Breast epithelium (tissue), 4 donors: ENCODE measurements at places on chromosomes 12 and 14. TPM values are rescaled to one million over a fixed set of nuclear protein-coding genes. Genes with fewer than 3 reads are reported as not detected.

The GLT8D2 gene
- total RNA-seq, result 8.6 TPM

GRCh38 chr12:19957308-19958125 lies 410.8 kb upstream of the PDE3A start:
- H3K27me3 ChIP-seq, result no peaks in the 10 kb centered on the region
- H3K36me3 ChIP-seq, result no peaks in the 10 kb centered on the region
- no peaks in the 10 kb centered on the region for H3K4me1 ChIP-seq
- no peak for DNase-seq
- H3K4me3 ChIP-seq, result no peak overlapping the region
- no peak overlapping the region for H3K27ac ChIP-seq

DNA sequence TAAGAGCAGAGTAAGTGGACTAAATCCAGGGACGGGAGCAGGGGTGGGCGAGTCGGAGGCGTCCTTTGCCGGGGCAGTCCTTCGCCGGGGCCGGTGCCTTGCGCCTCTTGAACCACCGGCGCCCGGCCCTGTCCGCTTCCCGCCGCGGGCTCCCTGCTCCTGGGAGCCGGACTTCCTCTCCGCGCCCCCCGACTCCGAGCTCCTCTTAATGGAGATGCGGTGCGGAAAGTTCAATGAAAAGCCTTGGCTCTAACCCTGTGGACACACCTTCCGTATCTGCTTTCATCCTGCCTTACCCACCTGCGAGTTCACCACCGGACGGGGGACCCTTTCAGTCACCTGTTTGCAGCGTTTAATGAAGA lies 412 bp downstream of the FGFR1OP2 start:
- H3K4me3 ChIP-seq, result peak overlapping the region; percentile 97
- H3K27me3 ChIP-seq, result no peaks in the 10 kb centered on the region
- no peak for DNase-seq
- no peaks in the 10 kb centered on the region for H3K36me3 ChIP-seq

GRCh38 chr12:15244341-15244740 lies 23.1 kb upstream of the RERG start:
- no peak for DNase-seq
- H3K27ac ChIP-seq, result no peak overlapping the region
- H3K4me1 ChIP-seq, result no peaks in the 10 kb centered on the region

DNA sequence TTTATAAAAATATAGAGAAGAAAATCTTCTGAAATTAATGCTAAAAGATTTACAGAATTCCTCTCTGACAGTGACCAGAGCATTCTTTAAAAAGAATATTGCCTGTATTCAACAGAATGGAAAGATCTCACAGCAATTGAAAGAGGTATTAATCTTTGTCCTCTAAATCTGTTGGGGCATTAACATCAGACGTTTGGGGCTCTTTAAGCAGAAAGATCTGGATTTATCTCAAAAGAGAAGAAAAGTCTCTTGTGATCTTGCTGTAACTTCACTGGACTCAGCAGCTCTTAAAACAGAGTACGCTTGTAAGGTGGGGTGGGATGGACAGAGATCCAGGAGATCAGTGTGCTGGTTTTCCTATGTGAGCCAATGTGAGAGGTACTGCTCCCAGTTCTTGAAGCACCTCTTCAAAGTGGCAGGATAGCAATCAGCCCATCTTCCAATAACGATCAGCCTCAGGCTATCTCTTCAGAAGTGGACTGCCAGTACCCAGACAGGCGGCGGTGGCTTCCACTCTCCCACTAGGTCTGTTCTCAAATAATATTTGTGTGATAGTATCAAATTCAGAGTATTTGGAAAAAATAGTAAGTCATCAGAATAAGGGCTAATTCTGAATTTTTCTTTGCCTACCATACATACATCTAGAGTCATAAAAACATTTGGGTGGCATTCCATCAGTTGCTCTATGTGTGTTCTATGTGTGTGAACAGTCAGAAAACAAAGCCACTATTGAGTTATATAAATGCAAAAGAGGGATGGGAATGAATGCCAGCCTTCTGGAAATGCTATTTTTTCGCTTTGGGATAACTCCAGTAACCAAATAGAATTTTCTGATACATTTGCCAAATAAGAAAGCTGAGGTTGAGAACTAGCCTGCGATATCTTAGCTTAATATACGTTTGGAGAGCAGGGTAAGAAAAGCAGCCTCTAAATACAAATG lies 237.4 kb upstream of the RGS6 start:
- H3K36me3 ChIP-seq, result no peaks in the 10 kb centered on the region
- H3K4me1 ChIP-seq, result no peaks in the 10 kb centered on the region
- H3K4me3 ChIP-seq, result no peak overlapping the region
- H3K27ac ChIP-seq, result no peak overlapping the region
- H3K27me3 ChIP-seq, result no peaks in the 10 kb centered on the region

GRCh38 chr14:52015411-52016030 lies 26.2 kb downstream of the RTRAF start:
- no peak overlapping the region for H3K27ac ChIP-seq
- DNase-seq, result no peak
- H3K4me1 ChIP-seq, result no peaks in the 10 kb centered on the region
- H3K36me3 ChIP-seq, result no peaks in the 10 kb centered on the region
- H3K4me3 ChIP-seq, result no peak overlapping the region

GRCh38 chr12:53500142-53500775 lies 824 bp upstream of the TARBP2 start:
- peaks cover 8% of the 10 kb centered on the region for H3K4me1 ChIP-seq
- H3K27me3 ChIP-seq, result no peaks in the 10 kb centered on the region
- H3K4me3 ChIP-seq, result peak overlapping the region; percentile 63
- no peaks in the 10 kb centered on the region for H3K36me3 ChIP-seq
- no peak for DNase-seq
- H3K27ac ChIP-seq, result peak overlapping the region; percentile 100

DNA sequence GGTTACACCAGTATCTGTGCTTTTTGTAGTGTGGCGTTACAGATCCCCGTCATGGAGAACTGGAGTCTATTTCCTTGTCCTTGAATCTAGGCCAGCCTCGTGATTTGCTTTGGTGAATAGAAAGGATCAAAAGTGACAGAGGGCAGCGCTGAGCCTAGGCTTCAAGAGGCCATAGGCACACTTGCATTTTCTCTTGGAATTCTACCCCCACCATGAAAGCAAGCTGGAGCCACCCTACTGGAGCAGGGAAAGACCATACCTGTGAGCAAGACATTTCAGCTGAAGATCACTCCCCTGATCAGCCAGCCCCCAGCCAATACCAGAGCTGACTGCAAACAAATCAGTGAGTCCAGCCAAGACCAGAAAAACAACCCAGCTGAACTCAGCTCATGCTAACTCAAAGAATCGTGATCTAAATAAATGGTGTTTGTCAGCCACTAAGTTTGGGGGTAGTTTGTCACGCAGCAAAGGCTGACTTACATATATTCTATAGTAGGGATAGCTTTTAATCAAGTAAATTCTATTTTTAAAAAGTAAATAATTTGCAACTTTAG lies 521.9 kb upstream of the TBX3 start:
- H3K4me1 ChIP-seq, result no peaks in the 10 kb centered on the region
- H3K27me3 ChIP-seq, result no peaks in the 10 kb centered on the region

- H3K4me3 ChIP-seq, result no peak overlapping the region
- no peak overlapping the region for H3K27ac ChIP-seq
- no peaks in the 10 kb centered on the region for H3K36me3 ChIP-seq
- no peaks in the 10 kb centered on the region for H3K27me3 ChIP-seq
Observed at GRCh38 chr12:42129595-42130204, 15.0 kb downstream of the GXYLT1 start.

GRCh38 chr14:60133487-60133886 lies 31.7 kb downstream of the DHRS7 start:
- no peaks in the 10 kb centered on the region for H3K4me1 ChIP-seq
- H3K27ac ChIP-seq, result no peak overlapping the region
- no peaks in the 10 kb centered on the region for H3K27me3 ChIP-seq
- no peaks in the 10 kb centered on the region for H3K36me3 ChIP-seq
- H3K4me3 ChIP-seq, result no peak overlapping the region
- no peak for DNase-seq

- no peaks in the 10 kb centered on the region for H3K36me3 ChIP-seq
- peak; percentile 78 for DNase-seq
- H3K4me1 ChIP-seq, result no peaks in the 10 kb centered on the region
- no peaks in the 10 kb centered on the region for H3K27me3 ChIP-seq
Observed at GRCh38 chr12:7369274-7369729, 65.4 kb downstream of the ACSM4 start.
